ENCODE measurements at places on chromosomes 13 and 19. TPM values are rescaled to one million over a fixed set of nuclear protein-coding genes. Genes with fewer than 3 reads are reported as not detected.

DNA sequence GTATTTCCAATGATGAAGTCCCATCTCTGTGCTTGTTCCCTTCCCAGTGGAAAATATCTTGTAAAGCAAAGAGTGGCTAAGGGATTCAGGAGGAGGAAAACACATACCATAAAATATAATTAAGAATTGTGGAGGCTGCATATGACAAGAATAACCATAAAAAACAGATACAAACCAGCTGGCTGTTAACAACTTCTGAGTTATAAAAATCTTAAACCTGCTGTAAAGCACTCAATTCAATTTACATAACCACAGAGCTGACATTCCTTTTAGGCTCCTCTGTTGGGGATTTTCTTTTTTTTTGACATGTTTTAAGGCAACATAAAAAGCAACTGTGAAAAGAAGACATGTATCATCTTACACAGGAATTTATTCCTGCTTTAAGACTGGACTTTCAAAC is 207.6 kb downstream of the DACH1 start:
- DNase-seq, result no peak

DNA sequence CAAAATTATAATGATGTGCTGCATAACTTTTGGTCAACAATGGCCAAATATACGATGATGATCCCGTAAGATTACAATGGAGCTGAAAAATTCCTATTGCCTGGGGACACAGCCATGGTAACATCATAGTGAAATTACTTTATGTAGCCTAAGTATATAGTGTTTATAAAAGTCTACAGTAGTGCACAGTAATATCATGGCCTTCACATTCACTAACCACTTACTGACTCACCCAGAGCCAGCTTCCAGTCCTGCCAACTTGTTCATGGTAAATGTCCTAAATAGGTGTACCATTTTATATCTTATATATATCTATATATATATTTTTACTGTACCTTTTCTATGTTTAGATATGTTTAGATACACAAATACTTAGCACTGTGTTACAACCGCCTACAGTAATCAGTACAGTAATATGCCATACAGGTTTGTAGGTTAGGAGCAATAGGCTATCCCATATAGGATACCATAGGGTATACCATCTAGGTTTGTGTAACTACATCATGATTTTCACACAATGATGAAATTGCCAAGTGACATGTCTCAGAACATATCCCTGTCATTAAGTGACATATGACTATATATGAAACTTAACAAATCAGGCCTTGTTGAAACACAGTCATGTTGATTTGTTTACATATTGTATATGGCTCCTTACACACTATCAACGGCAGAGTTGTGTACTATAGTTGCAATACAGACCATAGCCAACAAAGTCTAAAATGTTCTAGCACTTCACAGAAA is 23.7 kb downstream of the DIS3 start:
- no peak for DNase-seq

DNA sequence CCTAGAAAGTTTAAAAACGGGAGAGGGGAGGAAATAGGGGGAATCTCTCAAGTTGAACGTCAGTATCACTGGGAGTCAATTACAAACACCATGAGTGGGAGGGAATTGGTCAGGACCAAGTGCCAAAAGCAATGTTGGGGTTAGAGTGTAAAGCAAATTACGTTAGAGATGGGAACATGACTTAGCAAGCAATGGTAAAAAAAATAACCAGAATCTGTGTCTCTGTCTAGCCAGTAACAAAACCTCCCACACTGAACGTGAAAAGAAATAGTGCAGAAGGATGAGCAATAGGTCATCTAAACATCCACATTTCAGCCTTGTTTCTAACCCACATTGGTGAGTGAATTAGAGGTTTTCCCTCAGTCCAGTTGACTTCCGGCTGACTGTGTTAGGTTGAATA is 242.2 kb downstream of the COG6 start:
- no peak for DNase-seq

The SHKBP1 gene
- 57.3 TPM for polyA plus RNA-seq

- DNase-seq, result peak; percentile 40
Measured at GRCh38 chr13:66700117-66700601, 530.0 kb downstream of the PCDH9 start.

DNA sequence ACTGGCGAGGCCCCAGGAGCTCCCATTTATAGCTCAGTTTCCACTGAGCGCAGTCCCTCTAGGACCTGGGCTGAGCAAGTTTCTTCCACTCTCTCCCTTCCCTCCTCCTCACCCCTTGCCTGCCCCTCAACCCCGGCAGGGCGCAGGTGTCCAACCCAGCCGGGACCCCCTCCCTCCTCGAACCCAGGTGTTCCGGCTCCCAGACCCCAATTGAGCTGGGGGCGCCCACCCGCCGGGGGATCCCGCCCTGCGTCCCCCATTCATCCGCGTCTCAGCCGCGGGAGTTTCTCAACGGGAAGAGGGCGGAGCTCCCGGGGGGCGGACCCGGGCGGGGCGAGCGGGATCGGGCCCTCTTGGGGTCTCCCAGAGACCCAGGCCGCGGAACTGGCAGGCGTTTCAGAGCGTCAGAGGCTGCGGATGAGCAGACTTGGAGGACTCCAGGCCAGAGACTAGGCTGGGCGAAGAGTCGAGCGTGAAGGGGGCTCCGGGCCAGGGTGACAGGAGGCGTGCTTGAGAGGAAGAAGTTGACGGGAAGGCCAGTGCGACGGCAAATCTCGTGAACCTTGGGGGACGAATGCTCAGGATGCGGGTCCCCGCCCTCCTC is at the start of gene KIRREL2:
TSS of gene KIRREL2 (plus strand) at position 366 of the 604 bp plus-strand sequence. CDS start at position 575, 209 bp downstream.
- DNase-seq, result peak; percentile 74

DNA sequence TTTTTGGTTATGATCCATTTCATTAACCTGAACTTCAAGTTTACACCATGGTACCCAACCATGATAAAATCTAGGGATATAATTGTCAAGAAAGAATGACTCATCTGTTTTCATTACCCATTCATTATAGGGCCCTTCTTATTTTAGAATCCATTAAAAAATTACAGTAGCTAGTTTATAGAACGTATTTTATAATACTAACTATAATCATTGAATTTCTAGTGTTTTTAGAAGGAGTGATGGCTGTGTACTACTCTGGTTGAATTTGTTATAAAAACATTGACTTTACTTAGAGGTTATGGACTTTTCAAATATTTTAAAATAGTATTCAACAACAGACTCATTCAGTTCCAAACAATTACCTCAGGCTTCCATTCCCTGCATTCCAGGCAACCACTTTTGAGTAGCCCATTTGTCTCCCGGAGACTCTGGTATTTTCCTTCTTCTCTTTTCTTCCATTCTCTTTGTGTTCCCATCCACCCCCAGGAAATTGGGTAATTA is 71.9 kb upstream of the KLF12 start:
- DNase-seq, result no peak

GRCh38 chr19:33678796-33679585 is 57.2 kb downstream of the CHST8 start:
- DNase-seq, result peak; percentile 80

DNA sequence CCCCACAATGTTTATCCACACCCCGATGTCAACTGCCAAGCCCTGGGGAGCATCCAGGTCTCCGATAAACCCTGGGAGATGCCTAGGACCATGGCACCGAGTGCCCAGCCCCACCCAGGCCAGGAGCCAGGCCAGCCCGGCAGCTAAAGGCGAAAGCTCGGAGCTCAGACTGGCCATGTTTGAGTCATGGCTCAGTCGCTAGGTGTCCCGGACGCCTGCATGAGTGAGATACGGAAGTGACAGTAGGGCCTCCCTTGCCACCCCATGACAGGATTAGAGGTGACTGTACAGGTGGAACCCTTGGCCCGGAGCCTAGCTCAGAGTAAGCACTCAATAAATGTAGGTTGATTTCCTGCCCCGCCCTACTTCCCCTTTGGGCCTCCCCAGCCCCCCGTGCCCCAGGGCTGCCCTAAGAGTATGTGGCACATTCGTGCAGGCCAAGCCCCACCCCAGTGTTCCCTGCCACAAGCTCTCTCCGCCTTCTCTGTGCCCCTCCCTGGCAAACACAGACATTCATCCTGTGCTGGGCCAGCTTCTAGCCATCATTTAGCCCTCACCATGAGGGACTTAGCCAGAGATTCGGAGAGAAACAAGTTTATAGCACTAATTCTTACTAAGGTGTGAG is 5.8 kb upstream of the TPM4 start:
- DNase-seq, result no peak

GRCh38 chr13:66273011-66273410 is 957.1 kb downstream of the PCDH9 start:
- DNase-seq, result no peak

- peak; percentile 86 for DNase-seq
Measured at GRCh38 chr19:56120371-56121179, 520 bp downstream of the ZNF787 start.

GRCh38 chr13:101327871-101328270 is 88.4 kb downstream of the NALCN start:
- DNase-seq, result no peak

- no peak for DNase-seq
Measured at GRCh38 chr13:83297586-83298290, 584.5 kb downstream of the SLITRK1 start.

DNA sequence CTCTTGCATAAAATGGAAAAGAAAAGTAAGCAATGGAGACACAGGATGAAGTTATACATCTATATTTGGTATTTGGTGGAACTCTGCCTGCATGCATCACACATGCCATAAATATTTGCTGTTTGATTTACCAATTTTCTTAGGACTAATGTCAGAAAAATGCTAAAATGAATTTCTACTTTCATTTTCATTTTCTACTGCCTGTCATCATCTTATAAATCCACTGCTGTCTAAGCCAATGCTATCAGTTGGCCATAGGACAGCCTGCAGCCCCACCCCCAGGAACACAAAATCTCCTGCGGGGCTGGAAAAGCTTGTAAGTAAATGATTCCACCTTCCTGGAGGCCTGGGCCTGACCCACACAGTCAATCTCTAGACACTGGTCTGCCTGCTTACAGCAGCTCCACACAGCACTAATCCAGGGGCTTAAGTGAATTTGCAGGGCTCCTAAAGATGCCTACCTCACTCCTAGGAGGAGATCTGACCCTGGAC is 122.0 kb downstream of the ENOX1 start:
- no peak for DNase-seq

The ZGLP1 gene
- polyA plus RNA-seq, result 0.87 TPM

DNA sequence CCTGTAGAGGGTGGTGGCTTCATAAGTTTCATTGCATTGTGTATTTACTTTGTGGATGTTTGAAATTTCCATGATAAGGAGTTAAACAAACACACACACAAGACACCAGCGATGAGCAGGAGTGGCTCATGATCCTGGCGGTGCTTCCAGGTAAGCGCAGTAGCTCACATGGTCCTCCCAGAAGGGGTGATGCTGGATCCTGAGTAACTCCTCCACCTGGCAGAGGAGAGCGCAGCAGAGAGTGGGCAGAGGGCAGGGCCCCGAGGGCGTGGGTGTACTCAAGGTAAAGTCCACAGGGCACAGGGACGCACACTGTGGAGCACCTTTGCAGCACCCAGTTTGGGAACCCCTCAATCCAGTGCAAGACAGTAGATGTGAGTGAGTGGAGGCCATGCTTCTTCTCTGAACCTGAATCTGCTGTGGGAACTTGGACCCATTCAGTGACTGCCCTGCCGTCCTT is 54.0 kb downstream of the RFX2 start:
- no peak for DNase-seq

The ZNF14 gene
- 1.4 TPM for polyA plus RNA-seq

GRCh38 chr19:35929876-35930275 is 6.3 kb upstream of the LRFN3 start:
- DNase-seq, result no peak

The CGB3 gene
- polyA plus RNA-seq, result not detected

The C13orf42 gene
- not detected for polyA plus RNA-seq

- DNase-seq, result peak; percentile 76
Measured at GRCh38 chr13:21670006-21670882, 629 bp upstream of the FGF9 start.

The BLOC1S3 gene
- 10.2 TPM for polyA plus RNA-seq
